ENCODE measurements at places on chromosomes 6 and 20.

- no peak for DNase-seq
Observed at GRCh38 chr20:37233548-37234253, 27.9 kb downstream of the GHRH start.

DNA sequence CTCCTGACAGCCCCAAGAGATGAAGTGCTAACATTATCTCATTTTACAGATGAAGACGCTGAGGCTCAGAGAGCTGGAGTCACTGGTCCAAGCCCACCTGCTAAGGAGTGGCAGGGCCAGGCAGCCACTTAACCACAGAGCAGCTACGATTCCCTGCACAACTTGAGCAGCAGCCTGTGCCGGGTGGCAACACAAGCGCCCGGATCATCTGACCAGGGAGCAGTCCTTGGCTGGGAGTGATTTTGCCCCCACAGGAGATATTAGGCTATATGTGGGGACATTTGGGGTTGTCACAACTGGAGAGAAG, 93.2 kb upstream of the PTPN1 start:
- no peak for DNase-seq

DNA sequence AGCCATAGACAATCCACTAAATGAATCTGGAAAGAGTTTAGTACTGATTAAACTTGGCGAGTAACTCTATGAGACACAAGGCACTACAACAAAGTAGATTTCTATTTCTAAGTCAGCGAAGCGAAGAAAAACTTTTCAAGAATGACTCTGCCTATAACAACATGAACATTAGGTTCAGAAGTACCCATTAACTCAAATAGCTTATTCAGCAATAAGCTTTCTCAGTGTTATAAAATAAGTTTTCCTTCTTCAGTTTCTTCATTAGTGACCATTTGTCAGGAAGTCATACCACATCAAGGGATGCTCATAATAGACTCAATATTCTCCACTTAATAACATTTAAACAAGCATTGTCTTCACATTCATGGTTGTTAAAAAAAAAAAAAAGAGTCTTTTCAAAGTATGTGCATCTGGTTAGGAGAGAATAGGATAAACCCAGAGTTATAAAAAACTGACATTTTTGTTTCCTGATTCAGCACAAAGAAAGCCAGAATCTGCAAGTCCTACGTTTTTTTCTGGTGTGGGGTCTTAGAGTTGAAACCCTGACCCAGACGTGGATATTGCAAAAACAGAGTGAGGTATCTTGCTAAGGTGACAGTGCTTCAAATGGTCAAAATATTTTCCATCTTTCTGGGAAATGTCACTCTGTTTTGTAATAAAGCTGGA, 148.2 kb upstream of the PREP start:
- no peak for DNase-seq

DNA sequence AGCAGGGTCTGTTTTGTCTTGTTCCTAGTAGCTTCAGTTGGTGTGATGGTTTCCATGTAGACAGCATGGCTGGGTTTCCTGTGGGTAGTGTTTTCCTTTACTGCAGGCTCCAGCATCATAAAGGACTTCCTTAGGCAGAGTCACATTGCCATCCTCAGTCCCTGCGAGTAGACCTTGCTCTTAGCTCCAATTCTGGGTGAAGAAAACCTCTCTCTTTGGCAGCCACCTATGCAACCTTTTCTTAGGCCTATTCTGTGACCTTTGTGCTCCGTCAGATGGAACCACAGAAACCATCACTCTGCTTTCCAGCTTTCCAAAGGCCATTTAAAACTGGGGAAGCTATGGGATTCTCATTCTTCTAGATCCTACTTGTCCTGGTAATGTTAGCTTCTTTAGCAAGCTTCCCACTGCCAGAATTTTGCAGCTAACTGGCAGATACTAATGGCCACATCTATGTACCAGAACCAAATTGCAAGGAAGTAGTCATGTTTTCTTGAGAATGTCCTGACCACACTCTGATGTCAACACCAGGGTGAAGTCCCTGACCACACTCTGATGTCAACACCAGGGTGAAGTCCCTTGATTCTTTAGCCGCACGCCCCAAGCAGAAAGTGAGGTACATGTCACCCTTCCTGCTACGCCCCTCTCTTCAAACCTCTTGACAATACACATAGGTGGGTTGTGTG, 646.6 kb upstream of the HS3ST5 start:
- peak; percentile 56 for DNase-seq

DNA sequence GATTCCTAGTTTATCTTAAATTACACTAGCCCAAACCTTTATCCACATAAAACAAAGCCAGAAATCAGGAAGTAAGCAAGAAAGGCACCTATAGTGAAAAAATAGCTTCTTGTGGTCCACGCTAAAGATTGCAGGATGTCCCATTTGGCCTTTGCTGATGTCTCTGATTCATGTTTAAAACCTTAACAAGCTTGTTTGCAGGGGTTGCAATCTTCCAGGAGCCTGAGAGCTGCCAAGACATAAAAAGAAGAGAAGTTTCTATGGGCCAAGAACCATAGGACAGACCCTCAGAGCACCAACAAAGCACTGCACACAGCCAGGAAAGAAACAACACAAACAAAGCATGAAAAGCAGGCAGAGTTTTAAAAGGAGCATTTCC, 49.4 kb downstream of the ADAT2 start:
- DNase-seq = no peak

- DNase-seq = no peak
Observed at GRCh38 chr20:58023781-58024180, 204.7 kb downstream of the ANKRD60 start.

DNA sequence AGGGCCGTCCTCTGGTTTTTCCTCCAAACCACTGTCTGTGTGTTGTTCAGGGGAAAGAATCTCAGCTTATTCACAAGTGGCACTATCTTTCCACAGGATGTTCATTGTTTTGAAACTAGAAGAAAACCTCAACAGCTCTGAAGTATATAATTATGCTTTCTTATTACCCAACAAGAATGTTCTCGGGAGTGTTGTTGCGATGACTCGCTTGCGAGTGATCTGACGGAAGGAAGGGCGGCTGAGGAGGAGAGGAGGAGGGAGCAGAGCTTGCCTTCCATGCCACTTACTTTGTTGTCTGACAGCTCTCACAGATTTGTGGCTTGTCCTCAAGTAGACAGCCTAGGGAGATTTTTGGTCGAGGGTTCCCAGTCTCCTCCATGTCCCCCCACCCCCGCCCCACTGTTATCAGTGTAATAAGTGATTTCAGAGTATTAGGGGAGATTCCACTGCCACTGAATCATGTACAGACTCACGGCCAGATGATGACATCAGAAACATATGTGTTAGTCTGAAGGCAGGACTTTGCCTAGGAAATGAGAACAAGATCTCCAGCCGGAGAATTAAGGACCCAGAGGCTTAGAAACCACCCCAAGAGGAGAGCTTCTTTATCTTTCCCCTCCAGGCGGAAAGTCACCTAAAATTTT, 80.7 kb upstream of the CCN6 start:
- peak; percentile 71 for DNase-seq

- no peak for DNase-seq
Observed at GRCh38 chr6:21360336-21360735, 233.2 kb upstream of the SOX4 start.

- DNase-seq = no peak
Observed at GRCh38 chr6:12132351-12133222, 120.5 kb downstream of the HIVEP1 start.

- peak; percentile 54 for DNase-seq
Observed at GRCh38 chr6:87182321-87182720, 27.0 kb downstream of the ZNF292 start.

- DNase-seq = no peak
Observed at GRCh38 chr6:33748841-33749240, 2.1 kb upstream of the IP6K3 start.

DNA sequence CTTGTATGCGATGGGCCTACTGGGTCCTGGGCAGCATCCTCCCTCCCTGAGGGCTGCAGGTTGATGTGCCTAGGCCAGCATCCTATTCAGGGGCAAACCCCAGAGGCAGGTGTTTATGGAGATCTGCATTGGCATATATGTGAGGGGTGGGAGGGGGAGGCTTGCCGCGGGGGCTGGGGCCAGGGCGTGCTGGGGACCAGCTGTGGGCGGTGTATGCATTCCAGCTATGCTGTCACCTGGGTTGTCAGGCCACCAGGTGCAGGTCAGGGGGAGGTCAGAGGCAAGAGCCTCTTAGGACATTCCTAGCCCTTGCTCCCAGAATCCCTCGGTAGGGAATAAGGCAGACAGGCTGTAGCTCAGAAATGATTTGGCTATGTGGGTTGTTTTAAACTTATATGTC, 11.9 kb downstream of the FOXA2 start:
- DNase-seq = no peak

GRCh38 chr20:23995905-23996666, 7.5 kb upstream of the GGTLC1 start:
- peak; percentile 51 for DNase-seq

DNA sequence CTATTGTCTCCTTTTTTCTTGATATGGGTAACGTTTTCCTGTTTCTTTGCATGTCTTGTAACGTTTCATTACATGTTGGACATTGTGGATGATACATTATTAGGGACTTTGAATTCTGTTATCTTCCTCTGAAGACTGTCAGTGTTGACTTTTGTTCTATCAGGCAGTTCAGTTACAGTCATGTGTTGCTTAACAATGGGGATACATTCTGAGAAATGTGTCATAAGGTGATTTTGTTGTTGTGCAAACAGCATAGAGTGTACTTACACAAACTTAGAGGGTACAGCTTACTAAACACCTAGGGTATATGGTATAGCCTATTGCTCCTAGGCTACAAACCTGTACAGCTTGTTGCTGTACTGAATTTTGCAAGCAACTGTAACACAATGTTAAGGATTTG, 64.7 kb downstream of the AK9 start:
- no peak for DNase-seq

- no peak for DNase-seq
Observed at GRCh38 chr20:47118641-47119040, 224.0 kb downstream of the EYA2 start.

- no peak for DNase-seq
Observed at GRCh38 chr20:47330071-47330470, 26.4 kb downstream of the ZMYND8 start.

DNA sequence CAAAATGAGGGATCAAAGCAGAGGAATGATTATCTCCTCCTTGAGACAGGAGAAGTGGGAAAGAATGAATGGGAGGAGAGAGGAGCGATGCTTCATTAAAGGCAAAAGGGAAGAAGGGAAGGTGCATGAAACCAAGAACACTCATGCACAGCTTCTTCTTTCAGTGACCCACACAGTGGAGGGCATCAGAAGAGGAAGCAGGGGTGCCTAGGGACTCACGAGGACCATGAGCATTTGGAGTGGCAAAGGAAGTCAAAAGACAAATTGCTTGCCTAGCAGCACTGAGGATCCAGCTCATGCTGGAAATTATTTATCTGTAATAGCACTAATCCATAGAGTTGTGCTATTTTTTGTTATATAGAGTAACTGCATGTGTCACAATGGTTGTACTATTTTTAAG, 66.1 kb downstream of the SMLR1 start:
- no peak for DNase-seq

DNA sequence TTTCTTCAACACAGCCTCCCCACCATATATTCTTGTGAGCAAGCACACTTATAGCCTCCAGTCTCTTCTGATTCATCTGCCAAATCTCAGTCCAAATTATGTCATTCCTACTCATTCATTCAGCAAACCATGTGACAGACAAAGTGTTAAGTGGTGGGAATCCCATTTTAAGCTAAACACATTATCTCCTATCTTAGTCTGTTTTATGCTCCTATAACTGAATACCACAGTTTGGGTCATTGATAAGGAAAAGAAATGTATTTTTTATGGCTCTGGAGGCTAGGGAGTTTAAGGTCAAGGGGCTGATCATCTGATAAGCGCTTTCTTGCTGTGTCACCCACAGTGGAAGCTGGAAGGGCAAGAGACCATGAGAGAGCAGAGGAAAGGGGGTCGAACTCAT, 23.9 kb upstream of the SMIM13 start:
- no peak for DNase-seq
